SJCRH30 (cell line): ENCODE measurements at places on chromosomes 6 and 20. TPM values are rescaled to one million over a fixed set of nuclear protein-coding genes. Genes with fewer than 3 reads are reported as not detected.

Gene TRIM10
- not detected in 2 replicates for total RNA-seq

Gene SH3BGRL2
- total RNA-seq = 8.1 and 9.0 TPM in 2 replicates

Gene CAGE1
- 0.16 TPM in 1 of 2 replicates, not detected in the other for total RNA-seq

Gene GPX5
- not detected in 2 replicates for total RNA-seq

DNA sequence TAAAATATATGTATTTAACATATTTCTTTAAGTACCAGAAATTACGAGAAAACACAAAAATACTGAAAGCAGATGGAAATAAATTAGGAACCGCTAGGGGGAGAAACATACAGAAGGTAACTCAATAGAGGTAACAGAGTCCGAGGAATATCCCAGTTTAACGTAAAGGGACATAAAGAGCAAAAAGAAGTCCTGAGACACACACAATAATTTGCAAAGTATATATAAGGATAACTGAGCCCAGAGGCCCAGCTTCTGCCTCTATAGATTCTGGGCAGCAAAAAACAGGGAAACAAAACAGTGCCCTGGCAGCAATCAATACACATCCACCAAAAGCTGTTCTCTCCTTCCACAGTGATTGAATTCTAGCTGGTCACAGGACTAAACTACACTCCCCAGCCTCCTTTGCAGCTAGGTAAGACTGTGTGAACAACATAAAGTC, 15.1 kb downstream of the TBC1D32 start:
- H3K36me3 ChIP-seq = no peaks in the 10 kb centered on the region
- H3K27me3 ChIP-seq = no peaks in the 10 kb centered on the region
- H3K4me3 ChIP-seq = no peak overlapping the region
- no peak for DNase-seq
- no peaks in the 10 kb centered on the region for H3K4me1 ChIP-seq

- DNase-seq = no peak
- H3K36me3 ChIP-seq = no peaks in the 10 kb centered on the region
- no peak overlapping the region for H3K27ac ChIP-seq
These were observed 152.1 kb upstream of the STMND1 start for GRCh38 chr6:16949716-16950115.

- H3K27me3 ChIP-seq = peaks cover 13% of the 10 kb centered on the region
- H3K4me3 ChIP-seq = no peak overlapping the region
- peaks cover 7% of the 10 kb centered on the region; the same call in 1 of the 2 replicates for H3K4me1 ChIP-seq
- no peaks in the 10 kb centered on the region for H3K36me3 ChIP-seq
- H3K27ac ChIP-seq = no peak overlapping the region
These were observed 3.5 kb upstream of the GRM4 start for GRCh38 chr6:34149452-34149810.

GRCh38 chr6:3039384-3039783, 28.9 kb upstream of the RIPK1 start:
- H3K27ac ChIP-seq = no peak overlapping the region
- no peaks in the 10 kb centered on the region for H3K36me3 ChIP-seq
- H3K4me3 ChIP-seq = no peak overlapping the region
- H3K27me3 ChIP-seq = no peaks in the 10 kb centered on the region
- DNase-seq = peak; percentile 59
- H3K4me1 ChIP-seq = peaks cover 2% of the 10 kb centered on the region; the same call in 1 of the 2 replicates

GRCh38 chr6:127249621-127250020, 17.0 kb upstream of the RNF146 start:
- no peaks in the 10 kb centered on the region for H3K4me1 ChIP-seq
- no peak overlapping the region for H3K4me3 ChIP-seq
- H3K27me3 ChIP-seq = no peaks in the 10 kb centered on the region; the same call in 1 of the 2 replicates
- no peak for DNase-seq

DNA sequence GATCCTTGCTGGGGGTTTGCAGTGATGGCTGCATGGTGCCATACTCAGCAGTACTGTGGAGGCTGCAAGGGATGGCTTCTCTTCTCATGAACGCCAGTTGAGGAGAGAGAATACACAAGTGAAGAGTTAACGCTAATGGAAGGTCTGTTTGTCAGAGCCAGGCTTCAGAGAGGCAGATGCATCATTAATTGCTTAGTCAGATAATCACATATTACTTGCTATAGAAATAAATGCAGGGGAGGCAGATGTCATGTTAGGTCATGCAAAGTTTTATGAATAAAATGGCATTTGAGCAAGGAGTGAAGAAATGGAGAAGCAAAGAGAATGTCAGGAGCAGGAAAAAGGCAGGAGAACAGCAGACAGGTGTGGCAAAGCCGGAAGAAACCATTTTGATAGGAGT, 51.2 kb downstream of the CDS2 start:
- H3K36me3 ChIP-seq = peaks cover 10% of the 10 kb centered on the region; the same call in 1 of the 2 replicates
- no peak for DNase-seq
- no peaks in the 10 kb centered on the region for H3K27me3 ChIP-seq

- H3K27ac ChIP-seq = no peak overlapping the region
- no peak for DNase-seq
- H3K36me3 ChIP-seq = no peaks in the 10 kb centered on the region
- H3K4me3 ChIP-seq = no peak overlapping the region
- H3K27me3 ChIP-seq = no peaks in the 10 kb centered on the region
These were observed 21.6 kb downstream of the RALGAPA2 start for GRCh38 chr20:20690676-20691476.

DNA sequence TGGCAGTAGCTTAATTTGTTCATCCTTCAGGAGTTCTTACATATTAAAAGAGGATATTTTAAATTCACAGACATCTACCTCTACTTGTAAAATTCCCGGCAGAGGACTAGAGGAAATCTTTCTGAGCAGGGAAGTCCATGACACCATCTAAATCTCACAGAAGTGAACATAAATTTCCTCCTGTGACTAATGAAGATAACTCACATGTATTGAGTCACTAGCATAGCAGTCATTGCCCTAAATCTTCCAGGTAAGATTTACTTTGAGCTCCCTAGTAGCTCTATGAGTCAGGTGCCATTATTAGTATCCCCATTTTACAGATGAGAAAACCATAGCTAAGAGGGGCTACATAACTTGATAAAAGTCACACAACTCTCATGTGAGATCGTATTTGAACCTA, 1058.6 kb upstream of the FLRT3 start:
- no peak for DNase-seq
- H3K27ac ChIP-seq = no peak overlapping the region
- H3K4me1 ChIP-seq = peaks cover 17% of the 10 kb centered on the region
- no peaks in the 10 kb centered on the region for H3K36me3 ChIP-seq

GRCh38 chr6:158047127-158047518, 65.5 kb downstream of the SYNJ2 start:
- H3K4me3 ChIP-seq = no peak overlapping the region
- no peak for DNase-seq
- H3K36me3 ChIP-seq = peaks cover 31% of the 10 kb centered on the region
- H3K27me3 ChIP-seq = no peaks in the 10 kb centered on the region
- no peak overlapping the region for H3K27ac ChIP-seq
- H3K4me1 ChIP-seq = peaks cover 14% of the 10 kb centered on the region

DNA sequence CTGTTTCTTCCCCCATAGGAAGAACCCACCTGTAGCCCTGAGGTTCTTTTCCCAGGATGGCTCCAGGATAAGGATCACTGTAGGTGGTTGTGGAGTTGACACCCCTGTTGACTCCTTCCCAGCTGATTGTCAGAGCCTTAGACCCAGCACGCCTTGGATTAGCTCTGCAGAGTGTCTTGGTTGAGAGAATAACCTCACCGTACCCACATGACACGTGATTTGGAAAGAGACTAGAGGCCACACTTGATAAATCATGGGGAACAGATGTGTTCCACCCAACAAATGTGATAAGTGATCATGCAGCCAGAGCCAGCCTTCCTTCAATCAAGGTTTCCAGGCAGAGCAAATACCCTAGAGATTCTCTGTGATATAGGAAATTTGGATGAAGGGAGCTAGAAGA, 12.2 kb downstream of the BTN3A1 start:
- DNase-seq = no peak
- H3K4me3 ChIP-seq = no peak overlapping the region
- H3K36me3 ChIP-seq = no peaks in the 10 kb centered on the region
- no peaks in the 10 kb centered on the region for H3K27me3 ChIP-seq

DNA sequence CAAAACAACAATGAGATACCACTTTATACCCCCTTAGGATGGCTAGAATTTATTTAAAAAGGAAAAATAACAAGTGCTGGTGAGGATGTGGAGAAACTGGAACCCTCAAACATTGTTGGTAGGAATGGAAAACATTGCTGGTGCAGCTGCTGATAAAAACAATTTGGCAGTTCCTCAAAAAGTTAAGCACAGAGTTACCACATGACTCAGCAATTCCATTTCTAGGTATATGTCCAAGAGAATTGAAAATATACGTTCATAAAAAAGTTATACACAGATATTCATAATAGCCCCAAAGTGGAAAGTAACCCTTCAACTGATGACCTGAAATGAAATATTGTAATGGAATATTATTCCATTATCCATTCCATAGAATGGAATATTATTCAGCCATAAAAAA, 55.0 kb downstream of the CD83 start:
- no peak for DNase-seq
- H3K36me3 ChIP-seq = no peaks in the 10 kb centered on the region
- no peak overlapping the region for H3K27ac ChIP-seq
- H3K4me3 ChIP-seq = no peak overlapping the region

- H3K27me3 ChIP-seq = no peaks in the 10 kb centered on the region
- H3K27ac ChIP-seq = no peak overlapping the region
- no peak for DNase-seq
- no peak overlapping the region for H3K4me3 ChIP-seq
- no peaks in the 10 kb centered on the region for H3K36me3 ChIP-seq
These were observed 380.4 kb downstream of the MMUT start for GRCh38 chr6:49082611-49083010.
